CD4-positive, alpha-beta T cell treated with Interleukin-12 subunit alpha and Interleukin-12 subunit beta, for 1 hour (primary cell): ENCODE measurements at places on chromosomes 2 and 18.

DNA sequence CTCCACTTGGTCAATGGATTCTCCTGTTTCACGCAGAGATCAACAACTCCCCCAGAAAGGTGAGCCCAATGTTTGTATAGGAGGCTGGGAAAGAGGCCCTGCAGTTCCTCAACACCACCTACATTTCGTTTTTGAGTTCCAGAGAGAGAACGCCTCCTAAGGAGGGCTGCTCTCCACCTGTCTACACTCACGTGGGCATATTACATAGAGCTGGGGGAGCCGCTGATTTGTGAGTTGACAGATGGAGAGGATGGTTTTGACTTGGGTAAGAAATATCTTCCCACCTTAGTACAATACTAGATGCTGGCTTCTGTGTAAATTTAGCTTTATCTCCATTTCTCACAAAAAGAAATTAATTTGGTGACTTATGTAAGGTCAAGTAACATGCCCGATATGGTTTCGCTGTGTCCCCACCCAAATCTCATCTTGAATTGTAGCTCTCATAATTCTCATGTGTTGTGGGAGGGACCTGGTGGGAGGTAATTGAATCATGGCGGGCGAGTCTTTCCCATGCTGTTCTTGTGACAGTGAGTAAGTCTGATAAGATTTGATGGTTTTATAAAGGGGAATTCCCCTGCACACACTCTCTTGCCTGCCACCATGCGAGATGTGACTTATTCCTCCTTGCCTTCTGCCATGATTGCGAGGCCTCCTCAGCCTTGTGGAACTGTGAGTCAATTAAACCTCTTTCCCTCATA lies 274.5 kb upstream of the PXDN start:
- no peak for DNase-seq

DNA sequence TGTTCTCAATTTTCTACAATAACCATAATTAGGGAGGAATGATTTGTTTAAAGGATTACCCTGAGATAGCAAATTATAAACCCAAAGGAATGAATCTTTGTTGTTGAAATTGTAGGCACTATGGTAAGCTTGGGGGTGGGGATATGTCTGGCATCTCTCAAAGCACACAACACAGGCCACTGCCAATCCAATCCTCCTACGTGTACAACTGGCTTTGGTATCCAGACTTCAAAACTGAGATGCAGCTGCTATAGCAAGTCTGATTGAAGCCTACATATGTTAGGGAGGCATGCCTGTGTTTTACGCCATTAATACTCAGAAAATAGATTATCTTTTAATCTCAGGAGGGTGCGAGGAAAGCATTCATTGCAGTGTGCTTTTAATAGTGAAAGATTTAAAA lies 5.9 kb upstream of the NCOA1 start:
- no peak for DNase-seq

DNA sequence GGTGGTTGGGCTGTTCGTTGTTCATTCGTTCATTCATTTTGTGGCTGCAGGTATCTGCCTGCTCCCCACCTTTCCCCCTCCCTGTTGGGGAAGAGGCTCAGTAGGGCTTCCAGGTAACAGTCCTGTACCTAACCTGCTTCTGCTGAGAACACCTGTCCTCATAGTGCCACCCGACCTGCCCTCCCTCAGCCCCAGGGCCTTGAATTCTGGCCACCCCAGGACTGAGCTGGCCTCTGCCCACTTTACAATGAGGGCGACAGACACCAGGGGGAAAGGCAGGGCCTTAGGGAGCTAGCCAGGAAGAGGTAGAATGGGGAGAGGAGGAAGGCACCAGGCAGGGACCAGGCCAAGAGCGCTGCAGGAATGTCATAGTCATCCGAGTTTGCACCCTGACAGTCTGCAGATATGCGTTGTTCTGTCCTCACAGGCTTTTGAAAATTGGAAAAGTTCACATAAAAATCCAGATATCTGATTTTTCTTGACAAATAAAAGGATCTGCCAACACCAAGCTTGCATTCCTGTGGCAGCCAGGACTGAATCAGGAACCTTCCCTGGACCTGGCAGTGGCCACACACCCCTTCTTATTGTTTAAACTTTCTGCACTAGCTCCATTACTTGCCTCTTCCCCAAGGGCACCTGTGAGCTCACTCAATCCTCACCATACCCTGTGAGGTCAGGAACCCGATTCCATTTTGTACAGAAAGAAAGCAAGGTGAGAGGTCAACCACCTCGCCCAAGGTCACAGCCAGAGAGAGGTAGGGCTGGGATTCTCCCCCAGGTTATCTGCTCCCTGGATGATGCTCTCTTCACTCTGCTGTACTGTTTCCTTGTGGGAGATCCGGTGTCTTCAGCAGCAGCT lies 35.3 kb upstream of the MRPL33 start:
- no peak for DNase-seq

DNA sequence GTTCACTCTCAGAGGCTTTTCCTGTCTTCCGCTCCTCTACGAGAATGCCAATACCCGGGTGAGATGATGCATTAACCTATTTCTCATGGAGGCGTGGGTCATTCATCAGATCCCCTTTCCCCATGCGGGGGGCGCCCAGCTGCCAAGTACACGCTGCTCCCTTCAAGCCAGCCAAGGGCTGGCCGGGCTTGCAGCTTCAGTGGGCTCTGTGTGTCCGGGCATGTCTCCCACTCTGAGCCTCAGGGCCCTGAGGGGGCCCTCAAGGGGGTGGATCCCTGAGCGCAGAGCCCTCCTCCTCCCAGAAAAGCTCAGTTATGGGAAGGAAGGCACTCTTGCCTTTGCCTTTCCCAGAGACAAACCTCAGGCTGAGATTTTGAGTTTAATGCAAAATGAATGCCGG lies 431.8 kb upstream of the MYT1L start:
- DNase-seq, result no peak

GRCh38 chr2:227406177-227407031 lies 18.7 kb upstream of the SCYGR1 start:
- DNase-seq, result no peak

DNA sequence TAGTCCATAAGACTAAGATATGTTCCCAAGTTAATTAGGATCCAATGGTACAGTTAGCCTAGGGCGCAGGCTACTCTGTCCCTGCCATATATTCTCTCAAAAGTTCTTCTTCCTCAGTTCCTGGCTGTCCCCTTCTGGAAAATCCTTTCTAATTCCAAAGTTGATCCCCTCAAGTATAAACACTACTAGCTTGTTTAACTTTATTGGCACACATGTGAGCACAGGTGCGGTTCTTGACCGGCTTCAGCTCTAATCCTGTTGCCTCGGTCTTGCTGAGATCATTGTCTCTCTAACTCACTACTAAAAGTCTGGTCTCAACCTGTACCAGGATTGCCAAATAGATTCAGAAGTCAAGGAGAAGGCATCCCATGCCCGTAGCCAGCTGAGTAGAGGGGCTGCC lies 89.0 kb downstream of the SEMA4F start:
- DNase-seq, result no peak

DNA sequence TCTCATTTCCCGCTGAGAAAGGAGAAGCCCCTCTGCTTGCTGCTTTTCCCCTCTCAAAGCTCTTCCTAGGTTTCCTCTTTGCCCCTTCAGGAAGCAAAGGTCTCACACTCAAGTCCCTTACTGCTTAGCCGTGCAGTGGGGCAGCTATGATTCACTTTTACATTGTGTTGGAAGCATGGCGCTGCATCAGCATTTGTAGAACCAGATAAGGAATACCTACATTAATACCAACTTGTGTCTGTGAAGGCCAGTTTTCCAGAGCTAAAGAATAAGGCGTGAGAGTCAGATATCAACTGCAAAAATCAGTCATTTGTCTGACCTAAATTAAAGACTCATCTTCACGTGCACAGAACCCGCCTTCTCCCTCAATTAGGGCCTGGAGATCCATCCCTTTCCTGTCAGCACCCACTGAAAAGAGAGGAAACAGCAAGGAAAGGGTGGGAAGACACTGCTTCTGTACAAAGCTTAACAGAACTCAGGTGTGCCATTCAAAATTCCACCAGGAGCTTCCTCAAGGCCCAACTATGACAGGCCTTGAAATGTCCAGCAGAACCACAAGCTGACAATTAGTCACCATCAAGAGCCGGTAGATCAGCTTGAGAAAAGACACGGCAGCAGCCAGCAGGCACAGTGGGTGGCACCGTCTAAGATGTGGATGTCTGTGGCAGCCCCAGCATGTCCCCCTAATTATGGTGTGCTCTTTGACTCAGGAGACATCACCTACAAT lies 16.1 kb upstream of the XDH start:
- DNase-seq, result no peak

GRCh38 chr18:79274823-79275222 lies 120.9 kb upstream of the NFATC1 start:
- no peak for DNase-seq

DNA sequence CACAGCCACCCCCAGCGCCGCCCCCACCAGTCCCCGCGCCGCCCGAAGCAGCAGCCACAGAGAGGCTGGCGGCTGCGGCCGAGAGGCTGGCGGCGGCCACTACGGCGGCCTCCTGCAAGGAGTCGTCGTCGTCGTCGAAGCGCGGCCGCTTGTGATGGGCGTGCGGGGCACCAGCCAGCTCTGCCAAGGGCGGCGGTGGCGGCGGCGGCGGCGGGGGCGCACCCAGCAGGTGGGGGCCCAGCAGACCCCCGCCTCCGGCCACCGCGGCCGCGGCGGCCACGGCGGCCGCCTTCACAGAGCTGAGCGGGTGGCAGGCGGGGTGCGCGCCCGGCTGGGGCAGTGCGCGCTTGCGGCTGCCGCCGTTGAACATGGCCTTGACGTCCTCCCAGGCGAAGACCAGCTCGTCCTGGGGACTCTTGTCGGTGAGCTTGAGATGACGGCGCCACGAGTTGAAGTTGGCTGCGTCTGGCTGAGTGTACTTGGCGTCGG lies 3.3 kb downstream of the SKOR2 start:
- DNase-seq, result no peak

DNA sequence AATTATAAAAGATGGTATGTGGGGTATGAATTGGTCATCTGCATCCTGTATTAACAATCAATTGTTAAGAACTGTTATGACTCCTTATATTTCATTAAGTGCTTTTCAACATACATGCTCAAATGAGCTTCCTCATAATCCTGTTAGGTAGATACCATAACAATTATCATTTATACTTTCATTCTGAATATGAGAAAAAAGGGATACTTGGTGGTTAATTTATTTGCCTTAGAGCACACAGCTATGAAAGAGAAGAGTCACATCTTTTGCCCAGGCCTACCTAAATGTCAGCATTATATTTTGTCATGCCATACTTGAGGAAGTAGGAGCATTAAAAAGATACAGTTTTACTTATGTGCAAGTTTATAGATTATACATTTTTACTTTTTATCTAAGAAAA lies 169.6 kb downstream of the TCF4 start:
- no peak for DNase-seq

DNA sequence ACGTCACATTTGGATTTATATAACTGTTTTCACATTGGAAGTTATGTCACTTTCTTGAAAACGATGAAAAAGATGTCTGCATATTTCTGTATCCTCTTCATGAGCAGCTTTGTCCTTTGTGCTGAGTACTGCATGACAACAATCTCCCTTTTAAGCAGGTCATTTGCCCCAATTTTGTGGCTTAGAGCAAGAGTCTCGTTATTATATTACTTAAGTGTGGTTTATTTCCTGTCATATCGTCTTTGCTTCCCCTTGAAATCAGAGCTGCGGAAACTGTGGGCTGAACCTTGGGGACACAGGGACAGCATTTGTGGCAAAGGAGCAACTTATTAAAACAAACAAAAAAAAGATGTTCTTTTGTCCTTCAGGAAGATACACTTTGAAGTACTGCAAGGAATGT lies 254.0 kb upstream of the DSEL start:
- DNase-seq, result no peak

- DNase-seq, result no peak
Measured at GRCh38 chr2:19538411-19538963, 180.1 kb upstream of the OSR1 start.

DNA sequence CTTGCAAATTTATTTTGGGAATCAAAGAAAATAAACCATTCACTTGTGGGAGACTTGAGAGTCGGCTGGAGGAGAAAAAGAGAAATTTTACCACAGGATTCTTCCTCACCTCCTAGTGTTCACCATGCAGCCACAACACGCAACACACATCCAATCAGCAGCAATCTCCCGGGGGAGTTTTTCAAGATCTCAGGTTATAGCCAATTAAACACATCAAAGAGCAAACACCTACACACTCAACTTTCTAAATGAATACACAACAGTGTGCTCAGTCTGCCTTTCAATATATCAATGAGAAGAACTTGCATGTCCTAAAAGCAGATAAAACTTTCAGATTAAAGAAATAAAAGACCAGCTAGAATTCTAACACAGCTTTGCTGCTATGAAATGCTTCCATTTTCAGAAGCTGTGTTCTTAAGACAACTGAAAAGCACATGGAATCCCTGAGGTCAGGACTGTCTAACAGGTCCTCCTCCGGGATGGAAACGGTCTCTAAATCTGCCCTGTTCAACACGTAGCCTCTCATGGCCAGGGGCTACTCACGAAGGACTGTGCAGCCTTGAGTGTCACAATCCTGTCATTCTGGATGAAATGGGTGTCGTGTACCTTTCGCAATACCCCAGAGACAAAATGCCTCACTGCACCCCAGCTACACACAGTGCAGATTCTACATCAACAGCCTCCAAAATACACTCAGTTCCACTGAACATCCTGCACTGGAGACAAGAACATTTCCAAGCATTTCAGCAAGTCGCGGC lies 84.2 kb downstream of the ZNF516 start:
- no peak for DNase-seq

GRCh38 chr2:134818321-134818720 lies 20.1 kb upstream of the ACMSD start:
- DNase-seq, result no peak

GRCh38 chr2:9390151-9390850 lies 33.0 kb downstream of the ITGB1BP1 start:
- no peak for DNase-seq

DNA sequence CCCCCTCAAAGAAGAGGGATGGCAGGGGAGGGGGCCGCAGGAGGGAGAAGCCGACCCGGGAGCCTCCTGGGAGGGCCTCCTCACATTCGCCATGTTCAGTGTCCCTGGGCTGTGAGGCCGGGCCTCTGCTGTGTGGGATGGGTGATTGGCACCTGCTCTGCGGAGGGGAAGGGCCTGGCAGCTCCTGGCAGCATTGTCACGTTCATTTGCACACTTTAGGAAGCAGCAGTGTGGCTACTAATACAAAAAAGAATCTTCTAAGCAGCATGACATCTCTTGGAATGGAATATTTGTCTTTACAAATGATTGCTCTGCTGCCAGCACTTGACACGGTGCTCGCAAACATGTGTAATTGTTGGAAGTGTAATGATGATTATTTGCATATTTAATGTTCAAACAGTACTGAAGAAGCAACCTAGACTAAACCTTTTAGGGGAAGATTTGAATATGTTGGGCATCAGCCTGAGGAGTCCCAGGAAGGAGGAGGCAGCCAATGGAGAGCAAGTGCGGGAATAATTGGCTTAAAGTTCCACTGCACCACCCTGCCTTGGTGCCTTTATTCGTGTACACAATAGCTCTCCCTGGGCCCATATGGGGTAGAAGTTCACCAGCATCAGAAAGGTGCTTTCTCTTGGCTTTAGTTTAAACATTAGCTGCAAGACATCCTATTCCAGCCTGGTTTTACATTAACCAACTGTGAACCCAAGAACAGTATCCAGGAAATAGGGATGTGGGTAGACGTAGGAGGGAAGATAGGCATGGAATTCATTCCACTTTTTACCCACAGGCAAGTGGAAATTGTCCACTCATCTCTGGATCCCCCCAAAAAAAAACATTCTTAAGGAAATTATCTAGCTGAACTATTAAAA lies 404.9 kb downstream of the TMEM182 start:
- DNase-seq, result no peak
